ENCODE measurements at places on chromosomes 3 and 15.

DNA sequence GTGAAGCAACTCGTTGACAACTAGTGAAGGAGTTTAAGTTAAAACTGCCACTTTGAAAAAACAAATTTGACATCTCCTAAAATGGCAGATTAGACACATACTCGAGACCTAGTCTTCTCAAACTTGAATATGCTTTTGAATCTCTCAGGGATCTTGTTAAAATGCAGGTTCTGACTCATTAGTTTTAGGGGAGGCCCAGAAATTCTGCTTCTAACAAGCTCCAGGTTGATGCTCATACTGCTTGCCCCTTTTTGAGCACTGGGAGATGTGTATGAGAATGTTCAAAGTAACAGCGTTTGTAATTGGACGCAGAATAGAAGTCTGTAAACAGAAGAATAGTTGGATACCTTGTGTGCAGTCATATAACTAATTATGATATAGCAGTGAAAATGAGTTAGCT is 1.6 kb downstream of the C3orf38 start:
- DNase-seq = no peak

DNA sequence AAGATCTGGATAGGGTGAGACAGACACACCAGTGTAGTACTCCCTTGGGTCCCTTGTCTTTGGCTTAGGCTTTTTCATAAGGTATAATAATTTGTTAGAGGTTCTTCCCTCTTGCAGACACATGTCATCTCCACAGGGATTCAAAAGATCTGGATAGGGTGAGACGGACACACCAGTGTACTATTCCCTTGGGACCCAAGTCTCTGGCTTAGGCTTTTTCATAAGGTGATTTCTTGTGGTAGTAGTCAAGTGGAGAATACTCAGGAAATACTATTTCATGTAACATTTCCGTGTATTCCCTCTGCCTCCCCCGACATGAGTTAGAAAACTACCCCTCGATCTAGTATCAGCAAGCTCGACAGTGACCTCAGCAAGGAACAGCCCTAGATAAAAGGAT is 954 bp upstream of the MAPKBP1 start:
- no peak for DNase-seq

DNA sequence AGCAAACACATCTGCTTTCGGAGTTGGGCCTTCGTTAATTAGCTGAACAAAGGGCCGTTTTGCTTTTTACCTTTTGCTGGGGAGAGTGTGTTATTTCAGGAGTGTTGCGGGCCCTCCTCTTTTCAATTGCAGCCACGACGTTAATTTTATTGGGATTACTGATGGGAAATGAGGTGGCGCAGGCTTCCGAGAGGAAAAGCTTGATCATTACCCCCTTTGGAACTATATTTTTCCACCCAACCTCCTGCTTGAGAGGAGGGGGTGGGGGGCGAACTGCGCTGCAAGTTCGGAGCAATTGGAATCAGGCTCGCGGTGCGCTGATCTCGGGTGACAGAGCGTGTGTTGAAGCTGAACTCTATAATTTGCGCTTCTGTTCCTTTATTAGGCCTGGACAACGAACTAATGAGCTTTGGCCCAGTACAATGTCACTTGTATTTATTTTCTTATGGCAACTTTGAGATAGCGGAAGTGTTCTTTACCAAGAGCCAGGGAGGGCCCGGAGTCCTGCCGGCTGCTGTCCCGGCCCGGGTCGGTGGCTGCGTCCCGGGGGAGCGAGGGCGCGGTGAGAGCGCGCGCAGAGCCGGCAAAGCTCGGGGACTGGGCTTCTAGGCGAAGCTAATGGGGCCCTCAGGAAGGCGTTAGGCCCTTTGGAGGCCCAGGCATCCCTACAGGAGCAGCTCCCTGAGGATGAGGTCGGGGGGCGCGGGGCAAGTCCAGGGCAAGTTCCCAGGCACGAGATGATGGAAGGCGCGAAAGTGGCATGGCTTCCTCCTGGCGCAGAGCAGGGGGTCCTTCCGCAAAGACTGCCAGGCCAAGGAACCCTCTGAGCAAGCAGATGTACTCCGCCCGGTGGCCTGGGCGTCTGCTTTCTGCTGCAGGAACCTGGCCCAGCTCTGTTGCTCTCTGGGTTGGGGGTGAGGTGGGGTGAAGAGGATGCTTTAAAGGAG is 12.9 kb downstream of the NR2F2 start:
- no peak for DNase-seq

- DNase-seq = peak; percentile 77
Measured at GRCh38 chr15:63487076-63487757, 17.2 kb upstream of the USP3 start.

DNA sequence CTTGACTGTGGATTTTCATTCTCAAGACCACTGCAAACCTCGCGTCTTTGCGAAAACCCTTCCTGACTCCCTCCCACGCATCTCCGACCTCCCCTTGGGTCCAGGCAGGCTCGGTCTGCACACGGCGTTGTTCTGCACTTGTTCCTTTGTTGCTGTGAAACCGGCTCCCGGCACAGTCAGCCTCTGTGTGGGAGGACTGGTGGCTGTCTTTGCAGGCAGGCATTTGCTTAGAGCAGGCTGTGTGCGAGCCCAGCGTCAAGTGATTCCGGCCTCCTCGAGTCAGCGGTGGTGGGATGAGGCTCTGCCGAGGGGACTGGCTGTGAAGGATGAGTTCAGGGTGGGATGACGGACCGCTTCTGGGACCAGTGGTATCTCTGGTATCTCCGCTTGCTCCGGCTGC is 102.6 kb upstream of the ROPN1 start:
- DNase-seq = no peak

GRCh38 chr15:99421172-99421656 is 144.6 kb upstream of the MEF2A start:
- DNase-seq = peak; percentile 13

GRCh38 chr3:35966629-35967464 is 327.5 kb downstream of the ARPP21 start:
- DNase-seq = no peak

DNA sequence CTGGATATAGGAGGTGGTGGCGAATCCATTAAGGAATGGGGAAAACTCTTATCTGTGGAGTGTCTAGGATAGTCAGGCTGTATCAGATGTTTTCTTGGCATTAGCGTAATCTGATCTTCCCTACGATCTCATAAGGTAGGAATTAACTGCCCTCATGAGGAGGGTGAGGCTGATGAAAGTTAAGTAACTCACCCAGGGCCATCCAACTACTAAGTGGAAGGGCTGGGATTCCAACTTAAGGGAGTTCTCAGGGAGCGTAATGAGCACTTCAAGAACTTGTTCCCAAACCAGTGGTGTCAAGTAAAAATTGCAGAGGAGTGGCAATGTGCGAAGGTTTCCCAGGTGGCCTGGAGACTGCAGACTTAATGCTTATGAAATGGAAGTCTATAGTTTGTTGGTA is 55.9 kb upstream of the OSBPL11 start:
- no peak for DNase-seq

GRCh38 chr3:66153481-66154443 is 67.0 kb upstream of the SLC25A26 start:
- no peak for DNase-seq

- no peak for DNase-seq
Measured at GRCh38 chr15:41503669-41504010, 10.0 kb downstream of the ITPKA start.

DNA sequence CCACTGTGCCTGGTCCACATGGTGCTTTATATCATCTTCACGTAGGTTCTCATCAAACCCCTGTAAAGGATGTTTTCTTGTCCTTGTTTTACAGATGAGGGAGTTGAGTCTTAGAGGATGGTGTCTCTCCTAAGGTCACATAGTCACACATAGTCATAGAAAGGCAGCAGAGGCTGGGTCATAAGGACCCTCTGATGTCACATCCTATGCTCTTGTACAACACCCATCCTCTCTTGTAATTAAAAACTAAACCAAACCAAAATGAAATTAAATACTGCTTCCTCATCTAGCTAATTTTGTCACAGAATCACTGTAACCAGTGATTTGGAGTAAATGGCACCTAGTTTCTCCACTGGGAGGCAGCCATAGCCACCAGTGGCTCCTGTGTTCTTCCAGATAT is 21.8 kb upstream of the ATP1B3 start:
- DNase-seq = no peak

DNA sequence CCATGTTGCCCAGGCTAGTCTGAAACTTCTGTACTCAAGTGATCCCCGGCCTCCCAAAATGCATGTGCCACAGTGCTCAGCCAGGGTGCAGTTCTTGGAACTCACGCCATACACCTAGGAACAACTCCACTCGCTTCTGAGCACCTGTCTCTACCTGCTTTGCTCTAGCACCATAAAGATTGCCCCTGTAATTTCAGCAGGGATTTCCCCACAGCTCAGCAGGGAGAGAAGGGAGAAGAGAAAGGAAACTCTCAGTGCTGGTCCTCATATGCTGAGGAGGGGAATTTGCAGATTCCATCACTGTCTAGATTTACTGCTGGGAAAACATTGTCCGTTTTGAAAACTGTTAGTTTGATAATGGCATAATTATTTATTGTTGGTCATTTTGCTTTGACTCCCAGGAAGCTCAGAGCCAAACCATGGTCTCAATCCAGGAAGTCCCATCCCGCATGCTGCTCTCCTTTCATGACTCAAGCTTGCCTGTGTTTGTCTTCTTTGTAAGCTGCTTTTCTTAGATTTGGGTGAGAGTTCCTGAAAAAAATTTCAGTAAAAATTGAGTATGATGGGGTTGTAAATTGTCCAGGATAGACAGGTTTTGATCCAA is 24.2 kb downstream of the TRIM71 start:
- no peak for DNase-seq

DNA sequence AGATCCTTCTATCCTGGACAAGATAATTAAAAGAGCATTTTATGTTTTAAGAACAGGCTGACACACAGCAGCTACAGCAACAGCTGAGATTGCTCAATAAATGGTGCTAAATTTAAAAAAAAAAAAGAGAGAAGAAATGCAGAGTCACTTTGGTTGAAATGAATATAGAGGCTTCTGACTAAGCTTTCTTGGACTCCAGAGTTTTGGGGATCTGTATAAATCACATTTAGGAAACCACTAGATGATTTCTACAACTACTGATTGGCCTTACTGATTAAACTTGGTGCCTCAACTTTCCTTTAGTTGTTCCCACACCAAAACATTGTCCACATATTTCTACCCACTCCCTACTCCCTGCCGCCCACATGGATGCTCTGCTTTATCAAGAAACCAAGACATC is 132.9 kb upstream of the ZBTB20 start:
- no peak for DNase-seq

DNA sequence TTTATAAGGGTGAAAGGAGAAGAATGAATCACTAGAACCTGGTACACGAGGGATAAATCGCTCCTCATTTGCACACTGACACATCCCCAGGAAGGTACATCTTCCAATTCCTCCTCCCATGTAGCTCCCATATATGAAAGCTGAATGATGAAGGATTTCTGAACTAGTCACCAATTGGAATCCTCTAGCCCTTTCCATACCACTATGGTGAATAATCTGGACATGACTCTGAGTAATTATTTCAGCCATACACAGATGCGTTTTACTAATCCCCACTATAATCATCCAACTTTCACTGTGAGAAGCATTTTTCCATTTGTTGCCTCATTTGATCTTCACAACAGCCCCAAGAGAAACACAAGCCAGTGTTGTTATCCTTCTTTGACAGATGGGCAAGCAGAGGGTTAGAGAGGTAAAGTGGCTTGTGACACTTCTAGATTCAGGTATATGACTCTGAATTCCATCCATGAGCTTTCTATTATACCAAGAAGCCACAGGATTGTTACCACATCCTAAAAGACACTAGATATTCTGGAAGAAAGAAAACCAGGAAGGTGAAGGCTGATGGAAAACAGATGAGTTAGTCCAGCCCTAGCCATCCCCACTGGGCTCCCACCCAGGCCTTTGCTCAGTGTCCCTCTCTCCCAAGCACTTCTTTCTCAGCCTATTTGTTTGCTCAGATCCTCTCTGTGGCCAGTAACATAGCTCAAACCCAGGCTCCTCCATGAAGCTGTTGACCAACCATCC is 22.2 kb upstream of the BCL6 start:
- no peak for DNase-seq

- DNase-seq = no peak
Measured at GRCh38 chr15:68498076-68498475, 66.1 kb upstream of the ITGA11 start.

GRCh38 chr3:31248563-31248992 is 284.1 kb upstream of the STT3B start:
- DNase-seq = no peak

DNA sequence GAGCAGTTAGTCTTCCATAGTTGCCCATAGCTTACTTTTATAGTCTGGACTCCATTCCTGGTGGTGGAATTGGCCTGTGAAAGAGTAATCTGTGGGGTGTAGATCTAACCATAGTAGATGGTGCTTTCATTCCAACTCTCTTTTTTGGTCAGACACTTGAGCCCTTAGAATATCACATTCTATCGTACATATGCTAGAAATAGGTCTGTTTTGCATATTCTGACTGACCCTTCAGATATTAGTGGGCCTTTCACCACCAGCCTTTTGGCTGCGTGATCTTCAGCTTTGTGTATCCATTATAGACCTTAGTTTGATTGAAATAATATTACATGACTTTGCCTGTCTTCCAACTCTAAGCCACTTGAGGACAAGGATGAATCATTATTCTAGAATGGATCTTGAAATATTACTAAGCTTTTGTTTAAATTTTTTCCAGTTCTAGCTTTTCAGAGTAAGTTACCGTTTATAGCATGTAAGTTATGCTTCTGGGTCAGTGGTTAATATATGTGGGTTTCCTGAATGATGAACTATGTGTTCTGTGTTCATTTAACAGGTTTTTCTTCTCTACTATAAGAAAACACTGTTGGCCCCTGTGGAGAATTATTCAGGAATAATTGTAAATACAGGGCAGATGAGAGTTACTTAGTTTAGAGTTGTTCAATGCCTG is 8.7 kb downstream of the RAB7A start:
- no peak for DNase-seq

DNA sequence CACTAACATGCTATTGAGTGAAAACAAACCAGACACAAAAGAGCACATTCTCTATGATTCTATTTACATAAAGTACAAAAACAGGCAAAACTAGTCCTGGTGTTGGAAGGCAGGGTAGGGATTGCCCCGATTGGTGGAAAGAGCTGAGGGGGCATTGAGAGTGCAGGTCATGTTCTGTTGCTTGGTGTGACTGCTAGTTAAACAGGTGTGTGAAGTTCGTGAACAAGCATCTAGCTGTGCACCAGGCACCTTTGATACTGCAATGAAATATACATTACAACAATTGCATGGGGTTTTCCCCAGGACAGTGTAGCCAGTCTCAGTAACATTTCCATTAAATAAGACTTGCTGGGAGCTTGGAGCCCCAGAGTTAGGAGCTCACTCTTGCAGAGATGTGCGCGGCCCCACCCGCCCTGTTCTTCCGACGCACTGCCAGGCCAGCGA is 26.3 kb upstream of the THRB start:
- DNase-seq = no peak

- no peak for DNase-seq
Measured at GRCh38 chr15:45355860-45356259, 22.5 kb downstream of the GATM start.

- DNase-seq = no peak
Measured at GRCh38 chr3:96478496-96478895, 335.9 kb upstream of the EPHA6 start.

Measured in stimulated activated CD4-positive, alpha-beta T cell treated with anti-CD3 and anti-CD28 coated beads, Interleukin-1b, Interleukin-23, amount 100 ng/mL, for 1 hour (primary cell).